ENCODE measurements at places on chromosomes 5 and 9. TPM values are rescaled to one million over a fixed set of nuclear protein-coding genes. Genes with fewer than 3 reads are reported as not detected.

PDGFRB gene
- 0.34 TPM for total RNA-seq

PCDHA9 gene
- not detected for total RNA-seq

ADGRD2 gene
- total RNA-seq: not detected

LIFR gene
- total RNA-seq: 0.23 TPM

ANKRD55 gene
- total RNA-seq: 0.74 TPM

ACTBL2 gene
- total RNA-seq: not detected

NEK6 gene
- total RNA-seq: 8.1 TPM

TIMD4 gene
- total RNA-seq: 7.3 TPM

BHMT2 gene
- total RNA-seq: not detected

GRCh38 chr9:5643005-5643624, 14.2 kb downstream of the RIC1 start:
- peaks cover 35% of the 10 kb centered on the region for H3K4me1 ChIP-seq
- peaks cover 30% of the 10 kb centered on the region for H3K36me3 ChIP-seq
- peak overlapping the region; percentile 74 for H3K27ac ChIP-seq
- peak overlapping the region; percentile 52 for H3K4me3 ChIP-seq

GRCh38 chr9:89428901-89429890, 68.7 kb downstream of the SEMA4D start:
- no peaks in the 10 kb centered on the region for H3K27me3 ChIP-seq
- peak; percentile 67 for DNase-seq
- H3K4me3 ChIP-seq: peak overlapping the region; percentile 15

- DNase-seq: no peak
Observed at GRCh38 chr5:169216866-169217265, 84.1 kb downstream of the SLIT3 start.

- H3K36me3 ChIP-seq: no peaks in the 10 kb centered on the region
- H3K27me3 ChIP-seq: no peaks in the 10 kb centered on the region
- no peak overlapping the region for H3K4me3 ChIP-seq
- no peak for DNase-seq
Observed at GRCh38 chr5:68521776-68522175, 306.2 kb downstream of the PIK3R1 start.

DNA sequence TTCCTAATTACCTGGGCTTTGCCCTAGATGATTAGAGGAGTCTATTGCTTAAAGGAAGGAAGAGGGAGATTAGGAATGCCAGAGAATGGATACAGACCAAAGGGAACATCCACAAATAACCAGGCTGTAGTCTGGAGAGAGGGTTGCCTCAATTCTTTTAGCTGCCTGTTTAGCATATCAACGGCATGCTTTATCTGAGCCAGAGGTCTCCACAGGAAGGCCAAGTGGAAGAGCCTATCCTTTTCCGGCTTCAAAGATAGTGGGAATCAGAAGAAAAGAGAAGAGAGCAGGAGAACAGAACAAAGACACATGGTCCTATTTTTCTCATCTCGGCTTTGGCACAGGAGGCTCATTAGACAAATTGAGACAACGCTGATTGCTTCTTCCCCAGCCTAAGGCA, 142.4 kb downstream of the NMUR2 start:
- no peaks in the 10 kb centered on the region for H3K27me3 ChIP-seq
- H3K4me1 ChIP-seq: no peaks in the 10 kb centered on the region
- no peaks in the 10 kb centered on the region for H3K36me3 ChIP-seq
- no peak overlapping the region for H3K27ac ChIP-seq

- H3K27me3 ChIP-seq: no peaks in the 10 kb centered on the region
- peak overlapping the region; percentile 91 for H3K27ac ChIP-seq
Observed at GRCh38 chr5:119316086-119316485, 39.7 kb upstream of the TNFAIP8 start.

- H3K27me3 ChIP-seq: peaks cover 61% of the 10 kb centered on the region
- no peaks in the 10 kb centered on the region for H3K36me3 ChIP-seq
- peaks cover 11% of the 10 kb centered on the region for H3K4me1 ChIP-seq
- H3K27ac ChIP-seq: peak overlapping the region; percentile 62
- H3K4me3 ChIP-seq: no peak overlapping the region
Observed at GRCh38 chr9:115106642-115107041, 11.3 kb downstream of the TNC start.

- peak overlapping the region; percentile 13 for H3K4me3 ChIP-seq
- peaks cover 28% of the 10 kb centered on the region for H3K4me1 ChIP-seq
- H3K36me3 ChIP-seq: no peaks in the 10 kb centered on the region
- no peak for DNase-seq
- H3K27ac ChIP-seq: no peak overlapping the region
- H3K27me3 ChIP-seq: peaks cover 91% of the 10 kb centered on the region
Observed at GRCh38 chr5:51378448-51379330, 4.6 kb upstream of the ISL1 start.

DNA sequence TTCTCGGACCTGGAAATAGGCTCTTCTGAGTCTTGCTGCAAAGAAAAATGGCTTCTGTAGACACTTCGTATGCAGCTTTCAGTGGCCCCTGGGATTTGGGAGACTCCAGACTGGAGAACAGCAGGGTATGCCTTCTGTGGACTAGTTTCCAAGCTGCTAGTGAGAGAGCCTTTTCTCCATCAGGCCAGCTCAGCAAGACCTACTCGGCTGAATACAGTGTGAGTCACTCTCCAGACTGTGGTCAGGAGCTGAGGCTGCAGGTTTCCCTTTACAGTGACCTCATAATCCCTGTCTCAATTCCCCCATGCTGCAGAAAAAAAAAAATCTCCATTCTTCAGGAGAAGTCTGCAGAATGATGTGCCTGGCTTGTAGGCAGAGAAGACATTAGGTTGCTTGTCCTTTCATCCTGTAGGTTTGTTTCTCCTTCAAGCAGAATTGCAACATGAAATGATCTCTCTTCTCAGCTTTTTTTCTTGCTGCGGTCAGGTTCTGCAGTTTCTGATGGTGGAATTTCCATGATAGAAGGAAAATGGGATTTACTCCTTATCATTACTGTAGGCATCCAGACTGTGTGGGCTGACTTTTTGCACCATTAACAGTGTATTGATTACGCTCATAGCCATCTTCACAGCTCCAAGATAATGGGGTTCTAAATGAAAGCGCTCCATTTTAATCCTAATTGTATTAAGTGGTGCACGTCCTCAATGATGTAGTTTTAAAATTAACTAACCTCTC, 78.3 kb upstream of the TNFSF8 start:
- no peaks in the 10 kb centered on the region for H3K36me3 ChIP-seq
- H3K4me3 ChIP-seq: no peak overlapping the region
- peak overlapping the region; percentile 36 for H3K27ac ChIP-seq
- peak; percentile 56 for DNase-seq
- peaks cover 100% of the 10 kb centered on the region for H3K4me1 ChIP-seq
- no peaks in the 10 kb centered on the region for H3K27me3 ChIP-seq

- peaks cover 6% of the 10 kb centered on the region for H3K27me3 ChIP-seq
- peak overlapping the region; percentile 35 for H3K4me3 ChIP-seq
- no peak overlapping the region for H3K27ac ChIP-seq
- peaks cover 17% of the 10 kb centered on the region for H3K4me1 ChIP-seq
- no peak for DNase-seq
Observed at GRCh38 chr5:141839015-141839513, 39.1 kb downstream of the PCDH1 start.

DNA sequence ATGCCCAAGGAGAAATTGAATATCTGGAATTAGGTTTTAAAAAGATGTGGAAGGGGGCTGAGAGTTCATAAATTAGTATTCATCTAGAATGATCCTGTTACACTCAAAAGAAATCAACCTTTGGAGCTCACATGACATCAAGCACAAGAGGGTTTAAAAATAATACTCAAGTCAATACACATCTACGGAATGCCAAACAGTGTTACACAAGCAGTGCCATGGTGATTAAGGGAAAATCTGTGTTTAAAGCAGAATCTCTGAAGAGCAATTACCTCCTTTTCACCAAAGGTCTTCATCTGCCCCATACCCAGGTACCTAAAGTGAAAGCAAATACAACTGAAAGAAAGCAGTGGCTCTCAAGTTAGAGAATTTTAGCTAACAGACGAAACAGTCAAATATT, 261.6 kb downstream of the NFIB start:
- no peaks in the 10 kb centered on the region for H3K4me1 ChIP-seq
- H3K27ac ChIP-seq: no peak overlapping the region
- DNase-seq: no peak
- no peaks in the 10 kb centered on the region for H3K36me3 ChIP-seq
- no peaks in the 10 kb centered on the region for H3K27me3 ChIP-seq

GRCh38 chr5:74040811-74041491, 415.0 kb downstream of the ARHGEF28 start:
- no peaks in the 10 kb centered on the region for H3K4me1 ChIP-seq
- H3K27me3 ChIP-seq: peaks cover 16% of the 10 kb centered on the region
- no peak for DNase-seq
- H3K27ac ChIP-seq: no peak overlapping the region
- H3K4me3 ChIP-seq: no peak overlapping the region

- H3K4me3 ChIP-seq: no peak overlapping the region
- H3K36me3 ChIP-seq: peaks cover 6% of the 10 kb centered on the region
- H3K27ac ChIP-seq: no peak overlapping the region
- peaks cover 6% of the 10 kb centered on the region for H3K4me1 ChIP-seq
- no peaks in the 10 kb centered on the region for H3K27me3 ChIP-seq
Observed at GRCh38 chr9:83649515-83649914, 26.6 kb downstream of the IDNK start.

GRCh38 chr9:77753180-77753579, 105.1 kb upstream of the GNA14 start:
- H3K36me3 ChIP-seq: peaks cover 1% of the 10 kb centered on the region
- no peaks in the 10 kb centered on the region for H3K27me3 ChIP-seq
- DNase-seq: no peak

DNA sequence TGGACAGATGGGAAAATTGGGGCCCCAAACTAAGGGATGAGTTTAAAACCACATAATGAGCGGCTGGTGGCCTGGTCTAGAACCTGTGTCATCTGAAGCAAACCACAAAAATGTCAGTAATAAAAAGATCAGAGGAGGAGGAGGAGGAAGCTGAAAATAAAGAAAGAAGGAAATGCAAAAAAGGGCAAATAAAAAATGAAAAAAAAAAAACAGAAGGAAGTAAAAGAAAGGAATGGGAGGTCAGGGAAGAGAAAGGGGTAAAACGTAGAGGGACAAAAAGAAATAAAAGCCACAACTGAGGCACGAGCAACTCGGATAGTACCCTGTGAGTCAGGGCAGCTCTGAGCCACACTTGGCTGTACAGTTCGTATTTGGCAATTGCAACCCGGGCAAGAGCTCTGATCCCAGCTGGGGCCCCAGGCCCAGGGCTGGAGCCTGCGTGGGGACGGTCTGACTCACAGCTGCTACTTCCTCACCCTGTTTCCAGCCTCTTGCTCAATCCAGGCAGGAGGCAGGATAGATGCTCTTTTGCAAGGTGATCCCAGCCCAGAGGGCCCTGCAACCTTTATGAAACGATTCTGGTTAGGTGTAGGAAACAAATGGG, 137.9 kb upstream of the TRIM32 start:
- DNase-seq: no peak
- H3K4me3 ChIP-seq: no peak overlapping the region
- H3K27ac ChIP-seq: no peak overlapping the region
- H3K36me3 ChIP-seq: no peaks in the 10 kb centered on the region

DNA sequence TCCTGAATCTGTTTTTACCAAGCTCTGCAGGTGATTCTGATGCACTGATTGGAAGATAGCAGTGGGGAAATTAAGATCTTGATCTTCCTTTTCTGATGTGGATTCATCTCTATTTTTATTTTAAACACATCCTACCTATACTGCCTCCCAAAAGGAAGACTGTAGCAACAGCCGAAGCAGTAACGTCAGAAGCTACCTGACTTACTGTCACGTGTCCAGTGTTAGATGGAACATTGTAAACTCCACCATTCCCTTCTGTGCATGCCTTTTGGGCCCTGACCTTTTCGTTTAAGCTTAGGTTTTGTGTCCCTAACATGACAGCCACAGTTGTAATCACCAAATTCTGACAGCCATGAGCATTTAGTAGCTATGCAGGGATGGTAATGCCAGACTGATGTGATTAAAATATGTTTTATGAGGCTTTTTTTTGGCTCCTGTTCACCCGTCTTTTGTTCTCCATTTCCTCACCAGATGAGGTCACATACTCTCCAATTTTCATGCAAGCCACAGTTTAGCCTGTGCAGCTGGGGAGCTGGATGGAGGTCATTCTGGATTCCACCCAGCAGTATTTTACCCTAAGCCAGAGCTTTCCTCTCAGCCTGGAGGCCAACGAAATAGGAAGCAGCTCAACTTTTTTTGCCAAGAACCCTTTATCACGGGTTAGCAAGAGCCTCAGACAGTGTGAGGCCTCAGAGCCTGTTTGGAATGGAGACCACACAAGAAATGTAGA, 15.6 kb upstream of the FOXD1 start:
- H3K4me1 ChIP-seq: no peaks in the 10 kb centered on the region
- no peaks in the 10 kb centered on the region for H3K36me3 ChIP-seq
- H3K27me3 ChIP-seq: peaks cover 43% of the 10 kb centered on the region
- H3K4me3 ChIP-seq: no peak overlapping the region
- no peak overlapping the region for H3K27ac ChIP-seq
- DNase-seq: no peak

GRCh38 chr5:172648755-172649154, 7.7 kb downstream of the NEURL1B start:
- peaks cover 6% of the 10 kb centered on the region for H3K27me3 ChIP-seq
- no peak for DNase-seq
- no peak overlapping the region for H3K27ac ChIP-seq
- no peaks in the 10 kb centered on the region for H3K4me1 ChIP-seq
- no peak overlapping the region for H3K4me3 ChIP-seq
- no peaks in the 10 kb centered on the region for H3K36me3 ChIP-seq

DNA sequence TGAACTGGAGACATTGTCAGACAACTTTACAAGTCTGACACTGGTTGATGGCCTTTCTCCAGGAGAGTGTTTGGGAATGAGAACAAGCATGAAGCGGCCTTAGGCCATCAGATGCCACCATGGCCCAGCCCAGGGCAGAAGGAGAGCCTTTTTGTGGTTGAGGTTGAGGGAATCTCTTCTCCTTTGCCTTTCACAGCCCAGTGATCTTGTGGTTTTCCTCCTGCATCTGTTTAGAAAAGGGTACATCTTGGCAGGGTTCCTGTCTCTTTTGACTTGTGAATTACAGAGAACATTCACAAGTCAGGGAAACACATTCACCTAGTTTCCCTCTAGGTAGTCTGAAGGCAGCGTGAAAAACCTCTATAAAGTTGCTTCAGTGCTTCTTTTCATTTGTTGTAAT, 27.5 kb downstream of the DMRT2 start:
- H3K36me3 ChIP-seq: no peaks in the 10 kb centered on the region
- DNase-seq: no peak
- H3K4me1 ChIP-seq: no peaks in the 10 kb centered on the region
- no peak overlapping the region for H3K4me3 ChIP-seq
- H3K27ac ChIP-seq: no peak overlapping the region

GRCh38 chr5:157862183-157862851, 3.4 kb upstream of the CLINT1 start:
- no peak for DNase-seq
- H3K27ac ChIP-seq: no peak overlapping the region
- H3K4me3 ChIP-seq: peak overlapping the region; percentile 50
- peaks cover 7% of the 10 kb centered on the region for H3K36me3 ChIP-seq

GRCh38 chr5:131795879-131796792, 681 bp downstream of the FNIP1 start:
- peak overlapping the region; percentile 88 for H3K27ac ChIP-seq
- DNase-seq: peak; percentile 47
- H3K4me1 ChIP-seq: peaks cover 40% of the 10 kb centered on the region
- H3K4me3 ChIP-seq: peak overlapping the region; percentile 95

Measured in activated T-cell treated with anti-CD3 and anti-CD28 coated beads, Interleukin-2, amount 50 U/mL, for 72 hours (primary cell).